ENCODE measurements at places on chromosomes 2 and 18.

GRCh38 chr2:159960414-159960813, 102.0 kb downstream of the PLA2R1 start:
- no peak for DNase-seq

GRCh38 chr18:49845629-49846360, 32.5 kb upstream of the ACAA2 start:
- DNase-seq, result no peak

GRCh38 chr18:3219631-3220335, at the start of gene MYOM1:
MYOM1 (minus strand) TSS chr18:3219968; CDS start chr18:3215223, 4,745 bp downstream.
- DNase-seq, result no peak

DNA sequence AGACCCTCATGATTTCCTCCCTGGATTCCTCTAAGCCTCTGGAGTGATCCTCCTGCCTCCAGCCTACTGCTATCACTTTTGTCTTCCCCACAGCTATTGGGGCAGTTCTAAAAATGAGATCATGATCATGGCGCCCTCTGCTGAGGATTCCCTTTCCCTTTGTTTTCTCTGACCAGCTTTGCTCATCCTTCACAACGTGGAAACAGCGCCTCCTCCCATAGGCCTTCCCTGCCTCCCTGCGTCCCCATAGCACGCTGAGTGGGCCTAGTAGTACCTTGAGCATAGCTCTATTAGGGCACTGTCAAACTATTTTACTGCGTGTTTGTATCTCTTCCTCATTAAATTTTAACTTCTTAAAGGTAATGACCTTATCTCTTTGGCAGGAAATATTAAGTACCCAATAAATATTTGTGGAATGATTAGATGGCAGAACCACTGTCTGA, 207.0 kb upstream of the FANCL start:
- no peak for DNase-seq

- no peak for DNase-seq
Measured at GRCh38 chr2:130778781-130779180, 23.4 kb downstream of the AMER3 start.

GRCh38 chr2:168993538-168993937, 37.6 kb downstream of the ABCB11 start:
- no peak for DNase-seq

DNA sequence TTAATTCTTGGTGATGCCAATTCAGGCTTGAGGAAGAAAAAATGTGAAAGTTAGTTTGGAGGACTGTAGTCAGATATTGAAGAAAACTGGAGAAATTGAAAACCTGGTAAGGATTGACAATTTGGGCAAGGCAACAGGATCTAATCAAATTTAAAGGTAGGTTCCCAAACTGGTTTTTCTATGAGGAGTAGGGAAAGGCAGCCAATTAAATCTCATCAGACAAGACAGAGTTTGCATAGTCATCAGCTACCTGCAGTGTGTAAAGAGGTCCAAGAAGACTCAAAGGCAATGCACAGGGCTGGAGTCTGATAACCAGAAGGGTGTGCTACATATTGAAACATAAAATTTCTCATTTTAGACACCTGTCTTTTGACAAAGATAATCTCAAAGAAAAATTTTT, 16.0 kb upstream of the CAB39 start:
- DNase-seq, result no peak

DNA sequence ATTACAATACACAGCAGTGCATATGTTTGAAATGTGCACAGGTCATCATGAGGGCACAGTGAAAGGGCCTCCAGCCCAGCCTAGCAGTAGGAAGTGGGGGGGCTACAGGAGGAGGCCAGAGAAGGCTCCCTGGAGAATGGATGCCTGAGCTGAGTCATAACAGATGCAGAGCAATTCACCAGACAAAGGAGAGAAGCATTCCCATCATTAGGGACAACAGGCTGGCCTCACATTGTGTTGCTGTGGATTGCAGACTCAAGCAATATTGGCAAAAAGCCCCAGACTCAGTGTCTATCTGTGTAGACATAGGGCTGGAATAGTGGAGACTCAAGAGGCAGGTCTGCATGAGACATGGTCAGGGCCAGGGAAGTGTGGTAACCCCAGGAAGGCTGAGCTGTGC, 329.9 kb downstream of the DLGAP1 start:
- no peak for DNase-seq

DNA sequence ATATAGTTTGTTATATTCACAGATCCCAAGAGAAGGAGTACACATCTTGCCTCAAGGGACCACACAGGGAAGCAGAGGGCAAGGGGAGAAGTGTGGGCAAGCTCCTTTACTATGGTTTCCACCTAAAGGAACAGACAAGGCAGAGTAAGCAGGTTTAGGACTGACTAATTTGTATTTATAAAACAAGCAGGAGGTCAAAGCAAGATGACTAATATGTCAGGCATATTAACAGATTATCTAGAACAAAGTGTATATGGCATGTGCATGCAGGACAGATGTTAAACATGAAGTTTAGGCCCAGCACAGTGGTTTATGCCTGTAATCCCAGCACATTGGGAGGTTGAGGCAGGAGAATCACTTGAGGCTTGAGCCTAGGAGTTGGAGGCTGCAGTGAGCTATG, 3.7 kb upstream of the LRP2 start:
- no peak for DNase-seq

DNA sequence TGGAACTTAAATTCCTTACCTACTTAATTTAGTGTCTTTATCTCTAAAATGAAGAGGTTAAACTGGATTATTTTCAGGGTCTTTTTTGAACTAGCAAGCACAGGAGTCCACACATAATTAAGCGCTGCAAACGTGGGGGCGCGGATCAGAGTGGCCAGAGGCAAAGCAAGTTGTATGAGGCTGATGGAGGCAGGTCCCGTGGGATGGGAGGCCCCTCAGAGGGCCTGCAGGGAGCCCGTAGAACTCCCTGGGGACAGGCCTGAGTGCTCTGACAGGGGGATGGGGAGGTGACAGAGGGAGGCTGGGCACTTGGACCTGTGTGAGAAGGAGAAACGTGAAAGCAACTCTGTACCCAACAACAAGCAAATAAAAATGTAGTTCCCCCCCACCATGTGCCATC, 177.8 kb downstream of the ACKR3 start:
- no peak for DNase-seq

DNA sequence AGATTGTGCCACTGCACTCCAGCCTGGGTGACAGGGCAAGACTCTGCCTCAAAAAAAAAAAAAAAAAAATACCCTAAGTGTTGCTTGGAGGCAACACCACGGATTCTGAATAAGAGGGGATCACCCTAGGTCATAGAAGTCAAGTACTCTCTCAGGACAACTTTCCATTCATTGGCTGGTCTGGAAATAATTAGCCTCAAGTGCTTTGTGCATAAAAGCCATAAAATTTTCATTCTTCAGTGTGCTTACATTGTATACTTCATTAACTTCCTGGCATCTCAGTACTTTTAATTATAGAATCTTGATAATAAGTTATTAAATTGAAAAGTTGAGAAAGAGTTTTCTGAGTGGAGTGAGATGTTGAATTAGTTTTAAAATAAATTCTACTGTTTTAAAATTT, 876.1 kb upstream of the FAM98A start:
- DNase-seq, result no peak

GRCh38 chr2:237478979-237479378, 8.1 kb upstream of the MLPH start:
- DNase-seq, result no peak

DNA sequence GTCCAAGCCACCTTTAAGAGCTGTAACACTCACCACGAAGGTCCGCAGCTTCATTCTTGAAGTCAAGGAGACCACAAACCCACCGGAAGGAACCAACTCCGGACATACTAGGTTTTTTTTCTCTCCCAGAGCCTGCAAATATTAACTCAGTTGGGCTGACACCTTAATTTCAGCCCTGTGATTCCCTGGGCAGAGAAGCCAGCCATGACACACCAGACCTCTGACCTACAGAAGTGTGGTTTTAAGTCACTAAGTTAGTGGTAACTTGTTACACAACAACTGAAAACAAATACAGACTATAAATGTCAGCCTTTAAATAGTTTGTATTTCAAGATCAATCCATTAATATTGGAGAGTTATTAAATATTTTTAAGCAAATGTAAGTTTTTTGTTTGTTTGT, 855.1 kb downstream of the TMEM182 start:
- DNase-seq, result no peak

- no peak for DNase-seq
Measured at GRCh38 chr2:159411460-159411859, 125.0 kb upstream of the WDSUB1 start.

- no peak for DNase-seq
Measured at GRCh38 chr18:66724664-66725356, 120.9 kb upstream of the CDH19 start.

- no peak for DNase-seq
Measured at GRCh38 chr2:97720746-97721145, 7.4 kb downstream of the ZAP70 start.

GRCh38 chr2:238730881-238731280, 117.0 kb upstream of the TWIST2 start:
- no peak for DNase-seq

GRCh38 chr2:149313512-149313972, 16.8 kb upstream of the LYPD6 start:
- no peak for DNase-seq

DNA sequence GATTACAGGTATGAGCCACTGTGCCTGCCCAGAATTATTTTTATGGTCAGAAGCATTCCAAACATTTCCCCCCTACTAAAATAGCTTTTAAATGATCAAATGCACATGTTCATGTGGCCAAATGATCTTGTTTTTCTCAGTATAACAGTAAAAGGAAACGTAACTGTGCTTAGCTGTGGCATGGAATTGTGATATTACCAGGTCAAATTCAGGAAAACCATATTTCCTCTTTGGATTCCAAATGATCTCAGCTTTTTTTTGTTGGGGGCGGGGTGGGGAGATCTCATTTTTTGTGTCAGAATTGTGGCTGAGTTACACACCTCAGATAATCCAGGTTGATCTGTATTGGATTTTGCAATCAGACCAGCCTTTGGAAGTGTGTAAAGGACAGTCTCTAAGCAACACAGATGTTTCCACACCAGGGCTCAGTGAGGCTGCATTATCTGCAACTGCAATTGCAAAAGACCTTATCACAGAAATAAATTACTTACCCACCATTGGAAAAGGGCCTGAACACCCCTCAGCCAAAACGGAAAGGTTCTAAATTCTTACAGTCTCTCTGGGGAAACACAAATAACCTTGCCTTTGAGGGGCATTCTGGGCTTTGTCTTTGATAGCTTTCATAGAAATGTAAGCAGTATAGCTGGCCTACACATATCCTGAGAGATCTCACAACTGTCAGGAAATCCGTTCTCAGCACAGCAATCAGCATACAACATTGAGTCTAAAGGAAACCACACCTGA, 8.4 kb downstream of the CASP10 start:
- DNase-seq, result no peak

- no peak for DNase-seq
Measured at GRCh38 chr2:241853651-241854341, 4.9 kb downstream of the PDCD1 start.

- no peak for DNase-seq
Measured at GRCh38 chr18:44789710-44790109, 109.0 kb downstream of the SETBP1 start.

DNA sequence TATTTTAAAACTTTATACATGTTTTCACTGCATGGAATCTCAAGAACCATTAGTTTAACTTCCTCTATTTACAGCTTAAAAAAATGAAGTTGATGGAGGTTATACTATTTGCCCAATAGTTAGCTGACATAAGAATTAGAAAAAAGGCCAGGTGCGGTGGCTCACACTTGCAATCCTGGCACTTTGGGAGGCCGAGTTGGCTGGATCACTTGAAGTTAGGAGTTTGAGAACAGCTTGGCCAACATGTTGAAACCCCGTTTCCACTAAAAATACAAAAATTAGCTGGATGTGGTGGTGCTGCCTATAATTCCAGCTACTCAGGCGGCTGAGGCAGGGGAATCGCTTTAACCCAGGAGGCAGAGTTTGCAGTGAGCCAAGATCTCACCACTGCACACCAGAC, 125.1 kb upstream of the CDH19 start:
- no peak for DNase-seq

DNA sequence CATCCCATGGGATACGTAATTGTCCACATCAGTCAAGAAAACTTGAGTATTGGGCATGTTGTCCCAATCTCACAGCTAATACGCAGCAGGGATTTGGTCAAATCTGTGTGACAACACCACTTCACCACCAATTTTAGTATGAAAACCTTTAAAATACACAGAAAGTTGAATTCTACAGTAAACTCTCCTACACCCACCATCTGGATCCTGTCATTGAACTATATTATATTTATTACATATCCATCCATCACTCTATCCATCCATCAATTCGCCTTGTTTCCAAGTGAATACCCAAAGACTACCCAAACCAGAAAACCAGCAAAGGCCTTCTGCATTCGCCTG, 846 bp upstream of the FKBP7 start:
- DNase-seq, result no peak

DNA sequence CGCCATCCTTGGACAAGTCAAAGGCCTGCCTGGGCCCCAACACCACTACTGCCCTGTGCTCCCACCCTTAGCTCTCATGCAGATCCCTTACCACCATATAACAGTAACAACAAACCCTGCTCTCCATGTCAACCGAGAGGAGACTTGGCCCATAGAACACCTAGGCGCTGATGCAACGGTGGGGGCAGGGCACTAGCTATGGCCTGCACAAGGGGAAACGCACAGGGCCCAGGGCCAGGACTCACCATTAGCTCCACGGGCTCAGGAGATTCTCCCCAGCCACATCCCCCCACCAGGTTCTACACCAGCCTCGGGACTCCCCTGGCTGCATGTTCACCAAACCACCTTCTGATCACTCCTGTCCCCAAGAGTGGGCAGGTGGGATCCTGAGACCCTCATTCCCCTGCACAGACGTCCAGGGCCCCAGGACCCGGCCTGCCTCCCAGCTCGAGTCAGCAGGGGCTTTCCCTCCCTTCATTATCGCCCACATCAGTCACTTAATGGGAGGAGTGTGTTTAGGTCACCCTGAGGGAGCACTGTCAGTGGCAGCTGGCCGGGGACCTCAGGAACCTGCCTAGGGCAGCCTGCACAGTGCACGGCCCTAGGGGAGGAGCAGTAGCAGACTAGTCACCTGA, 29.3 kb downstream of the ANKMY1 start:
- no peak for DNase-seq

DNA sequence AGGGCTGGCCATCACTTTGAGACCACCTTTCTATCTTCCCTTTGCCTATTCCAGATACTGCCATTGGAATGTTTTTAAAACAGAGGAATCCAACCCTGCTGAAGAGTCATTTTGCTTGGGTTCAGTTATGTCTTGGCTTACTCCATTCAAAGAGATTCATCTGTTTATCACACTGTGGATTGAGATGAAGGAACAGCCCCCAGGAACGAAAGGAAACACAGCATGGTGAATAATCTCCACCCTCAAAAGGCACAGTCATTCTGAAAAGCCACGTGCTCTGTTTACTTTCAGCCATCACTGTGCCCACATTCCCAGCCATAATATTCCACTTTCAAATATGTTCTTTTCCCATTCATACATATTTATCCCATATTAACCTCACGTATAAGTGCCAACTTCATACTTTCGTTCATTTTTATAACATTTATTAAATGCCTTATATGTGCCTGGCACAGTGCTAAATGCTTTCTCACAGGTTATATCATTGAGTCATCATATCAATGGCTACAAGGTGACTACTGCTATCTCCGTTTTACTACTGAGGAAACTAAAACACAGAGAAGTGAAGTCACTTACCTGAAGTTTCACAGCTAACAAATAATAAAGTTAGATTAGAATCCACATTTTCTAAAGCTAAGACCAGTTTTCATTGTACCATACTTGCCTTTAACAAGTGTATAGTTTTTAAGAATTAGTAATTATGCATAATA, 143.6 kb downstream of the OSR1 start:
- DNase-seq, result no peak

Data from cerebellar nuclear complex (tissue), 1 donor.